IPS DF 6.9 (cell line): ENCODE measurements at places on chromosomes 5 and 9.

DNA sequence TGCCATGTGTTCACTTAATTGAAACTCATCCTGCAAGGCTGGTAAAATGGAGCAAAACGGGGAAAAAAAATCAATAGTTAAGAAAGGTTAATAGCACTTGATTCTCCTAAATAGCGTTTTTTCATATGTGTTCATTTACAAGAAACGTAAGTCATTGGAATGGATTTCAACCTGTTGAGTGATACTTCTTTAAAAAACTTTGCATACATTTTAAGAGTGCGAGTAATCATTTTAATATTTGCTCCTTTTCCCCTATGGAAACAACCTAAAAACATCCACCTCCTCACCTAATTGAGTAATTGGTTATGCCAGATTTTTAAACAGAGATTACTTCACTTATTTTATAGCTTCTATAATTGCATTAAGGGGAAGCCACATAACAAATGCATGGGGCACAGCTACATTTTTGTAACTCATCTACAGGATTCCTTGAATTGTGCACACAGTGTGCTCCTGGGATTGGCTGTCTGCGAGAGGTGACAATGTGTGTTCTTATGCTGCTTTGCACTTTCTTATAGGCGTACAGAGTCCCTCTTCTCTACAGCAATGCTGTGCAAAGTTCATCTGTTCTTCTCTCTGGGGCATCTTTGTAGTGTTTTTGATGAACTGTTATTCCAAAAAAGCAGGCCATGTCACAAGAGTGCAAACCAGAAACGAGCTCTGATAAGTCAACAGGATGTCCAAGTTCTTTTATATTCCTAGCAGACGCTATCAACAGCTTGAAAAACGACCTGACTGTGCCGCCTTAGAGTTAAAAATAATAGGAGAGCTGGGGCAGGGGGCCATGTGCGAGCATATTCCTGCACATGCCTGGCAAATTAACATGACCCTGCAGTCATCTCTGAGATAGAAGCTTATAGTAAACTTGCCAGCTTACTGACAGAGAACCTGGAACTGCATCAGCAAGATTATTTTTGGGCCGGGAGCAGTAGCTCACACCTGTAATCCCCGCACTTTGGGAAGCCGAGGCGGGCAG lies 117.9 kb downstream of the GOLPH3 start:
- no peak overlapping the region for H3K27ac ChIP-seq
- no peaks in the 10 kb centered on the region for H3K27me3 ChIP-seq
- H3K4me3 ChIP-seq, result no peak overlapping the region
- H3K36me3 ChIP-seq, result no peaks in the 10 kb centered on the region

GRCh38 chr9:16727452-16728136 lies 142.9 kb downstream of the BNC2 start:
- peaks cover 4% of the 10 kb centered on the region for H3K4me1 ChIP-seq
- no peaks in the 10 kb centered on the region for H3K27me3 ChIP-seq
- H3K27ac ChIP-seq, result no peak overlapping the region
- H3K36me3 ChIP-seq, result no peaks in the 10 kb centered on the region

DNA sequence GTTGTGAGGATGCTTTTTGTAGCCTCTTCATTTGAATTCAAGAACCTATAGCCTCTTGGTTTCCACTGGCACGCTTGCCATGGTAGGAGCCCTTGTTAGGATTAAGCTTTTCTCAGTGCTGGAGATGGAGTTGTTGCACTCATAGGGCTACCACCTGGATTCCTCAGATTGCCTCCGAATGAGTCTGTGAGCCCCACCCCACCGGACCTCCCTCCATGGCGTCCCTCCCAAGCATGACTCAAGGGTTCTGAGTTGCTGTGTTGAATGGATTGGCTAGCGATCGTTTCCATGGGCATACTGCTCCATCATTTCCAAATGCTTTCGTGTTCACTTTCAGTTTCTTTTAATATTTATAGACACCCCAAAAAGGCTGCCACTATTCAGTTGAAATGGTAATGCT lies 69.9 kb downstream of the DAPK1 start:
- no peaks in the 10 kb centered on the region for H3K36me3 ChIP-seq
- peaks cover 6% of the 10 kb centered on the region; the same call in 1 of the 2 replicates for H3K4me1 ChIP-seq
- DNase-seq, result no peak
- no peak overlapping the region for H3K4me3 ChIP-seq
- no peaks in the 10 kb centered on the region for H3K27me3 ChIP-seq
- H3K27ac ChIP-seq, result no peak overlapping the region

- no peak for DNase-seq
- H3K36me3 ChIP-seq, result no peaks in the 10 kb centered on the region
- no peak overlapping the region for H3K4me3 ChIP-seq
- H3K4me1 ChIP-seq, result peaks cover 1% of the 10 kb centered on the region; the same call in 1 of the 2 replicates
Observed at GRCh38 chr9:108674766-108675530, 180.8 kb downstream of the ACTL7B start.

DNA sequence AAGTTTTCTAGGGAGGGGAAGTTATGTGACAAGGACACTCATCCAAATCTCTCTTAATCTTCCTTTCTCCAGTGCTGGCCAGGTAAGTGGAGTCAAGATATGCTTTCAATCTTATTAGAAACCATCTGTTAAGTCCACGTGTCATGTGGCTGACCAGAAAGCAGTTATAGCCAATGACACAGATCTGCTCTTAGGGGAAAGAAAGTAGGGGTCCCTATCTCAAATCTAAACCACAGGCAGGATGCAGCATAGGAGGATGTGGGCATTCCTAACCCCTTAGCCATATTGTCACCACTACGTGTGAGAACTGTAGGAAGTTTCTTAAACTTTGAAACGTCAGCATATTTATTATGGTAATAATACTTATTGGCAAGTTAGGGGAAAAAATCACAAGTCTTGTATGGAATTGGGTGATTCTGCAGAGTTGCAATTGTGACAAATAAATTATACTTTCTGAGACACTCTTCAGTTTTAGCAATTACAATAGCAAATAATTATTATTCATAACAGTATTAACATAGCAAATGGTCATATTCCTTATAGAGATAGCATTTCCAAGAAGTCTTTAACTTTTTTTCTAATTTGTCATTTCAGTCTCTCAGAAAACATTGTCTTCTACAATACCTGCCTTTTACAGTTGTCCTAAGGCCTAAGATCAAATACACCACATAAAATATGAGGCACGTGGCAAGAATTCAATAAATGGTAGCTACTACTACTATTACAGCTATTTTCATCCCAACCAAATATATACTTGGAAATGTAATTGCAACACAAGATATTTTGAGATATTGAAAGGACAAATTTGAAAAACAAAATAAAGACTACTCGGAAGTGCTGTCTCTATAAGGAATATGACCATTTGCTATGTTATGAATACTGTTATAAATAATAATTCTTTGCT lies 236.9 kb downstream of the PDE4D start:
- H3K36me3 ChIP-seq, result no peaks in the 10 kb centered on the region
- DNase-seq, result no peak
- no peak overlapping the region for H3K27ac ChIP-seq
- H3K4me3 ChIP-seq, result no peak overlapping the region
- no peaks in the 10 kb centered on the region for H3K4me1 ChIP-seq
- no peaks in the 10 kb centered on the region for H3K27me3 ChIP-seq

- H3K4me3 ChIP-seq, result no peak overlapping the region
- no peaks in the 10 kb centered on the region for H3K36me3 ChIP-seq
- peaks cover 3% of the 10 kb centered on the region; the same call in 1 of the 2 replicates for H3K4me1 ChIP-seq
- no peaks in the 10 kb centered on the region for H3K27me3 ChIP-seq
Observed at GRCh38 chr5:116404016-116404415, 170.6 kb downstream of the SEMA6A start.

DNA sequence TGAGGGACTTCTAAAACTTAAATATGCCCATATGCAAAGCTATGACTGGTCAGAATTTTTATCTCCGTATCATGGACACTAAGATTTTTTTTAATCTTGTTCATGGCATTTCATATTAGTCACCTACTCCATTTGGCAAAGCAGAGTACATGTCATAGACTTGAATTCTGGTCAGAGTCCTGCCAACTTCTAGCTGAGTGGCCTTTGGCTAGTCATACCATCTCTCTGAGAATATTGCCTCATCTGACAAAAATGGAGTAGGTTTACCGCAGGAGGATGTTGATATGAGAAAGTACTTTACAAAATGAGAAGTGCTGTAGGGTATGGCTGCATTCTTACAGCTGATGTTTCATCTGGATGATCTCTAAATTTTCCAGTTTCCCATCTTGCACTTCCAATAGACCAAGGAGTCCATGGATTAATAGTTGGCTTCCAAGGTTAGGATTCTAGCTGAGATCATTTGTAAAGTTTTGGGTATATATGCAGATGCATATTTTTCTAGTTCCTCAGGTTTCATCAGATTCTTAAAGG lies 150.8 kb upstream of the NR3C1 start:
- H3K4me3 ChIP-seq, result no peak overlapping the region
- no peaks in the 10 kb centered on the region for H3K36me3 ChIP-seq
- no peaks in the 10 kb centered on the region for H3K27me3 ChIP-seq
- DNase-seq, result no peak

- peak overlapping the region; percentile 77; the same call in 1 of the 2 replicates for H3K4me3 ChIP-seq
- H3K27ac ChIP-seq, result no peak overlapping the region
Observed at GRCh38 chr5:78983601-78984438, 1.3 kb downstream of the ARSB start.

DNA sequence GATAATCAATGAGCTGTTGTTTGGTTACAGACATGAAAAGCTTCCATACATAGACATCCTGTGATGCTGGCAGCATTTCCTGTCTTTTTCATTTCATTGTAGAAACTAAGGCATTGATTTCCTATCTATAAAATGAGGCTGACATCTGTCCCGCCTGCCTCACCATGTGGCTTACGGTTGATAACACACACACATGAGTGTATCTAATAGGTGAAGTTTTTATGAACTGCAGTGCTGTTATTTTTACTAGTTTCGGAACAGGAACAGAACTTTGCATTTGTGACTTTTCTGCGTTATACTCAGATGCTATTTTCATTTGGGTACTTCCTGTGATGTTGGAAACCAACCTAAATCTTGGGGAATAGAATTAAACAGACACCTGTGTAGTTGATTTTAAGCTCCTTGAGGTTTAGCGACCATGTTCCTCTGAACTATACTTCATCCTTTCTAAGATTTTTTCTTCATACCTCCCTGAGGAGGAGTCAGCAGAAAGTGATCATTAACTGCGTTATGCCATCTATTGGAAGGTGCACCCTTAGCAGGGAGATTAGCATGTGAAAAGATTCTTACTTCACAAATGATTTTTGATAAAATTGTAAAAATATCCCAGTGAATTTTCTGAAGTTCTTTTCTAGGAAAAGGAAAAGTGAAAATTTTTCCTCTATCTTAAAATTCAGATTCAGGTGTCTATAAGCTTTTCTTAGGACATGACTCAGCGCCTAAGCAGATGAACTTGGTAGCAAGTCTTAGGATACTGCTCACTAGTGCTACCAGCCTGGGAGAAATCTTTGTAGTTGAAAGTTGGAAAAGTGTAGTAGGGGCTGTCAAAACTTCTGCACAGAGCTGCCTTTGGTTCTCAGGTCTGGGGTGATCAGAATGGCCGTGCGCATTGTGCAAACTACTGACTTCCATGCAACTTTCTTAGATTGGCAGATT lies 134.5 kb downstream of the TRIO start:
- H3K27ac ChIP-seq, result no peak overlapping the region
- no peak for DNase-seq
- peaks cover 2% of the 10 kb centered on the region; the same call in 1 of the 2 replicates for H3K4me1 ChIP-seq
- H3K4me3 ChIP-seq, result no peak overlapping the region
- H3K36me3 ChIP-seq, result no peaks in the 10 kb centered on the region

DNA sequence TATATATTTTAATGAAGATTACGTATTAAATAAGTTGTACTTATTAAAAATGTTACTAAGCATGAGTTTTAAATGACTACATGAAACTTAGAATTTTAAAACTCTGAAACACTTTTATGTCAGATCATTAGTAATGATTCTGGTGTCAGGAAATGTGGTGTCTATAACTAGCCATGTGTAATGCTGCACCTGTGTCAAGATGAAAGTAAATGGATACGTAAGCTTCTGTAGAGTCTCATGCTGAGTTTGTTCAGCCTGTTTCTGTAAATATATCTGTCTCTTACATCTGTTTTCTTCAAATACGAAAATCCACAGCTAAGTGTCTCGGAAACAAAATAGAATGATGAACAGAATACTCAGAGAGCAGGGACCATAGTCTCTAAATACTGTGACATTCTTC lies 278.0 kb upstream of the SMC2 start:
- no peaks in the 10 kb centered on the region for H3K36me3 ChIP-seq
- H3K4me3 ChIP-seq, result no peak overlapping the region
- H3K4me1 ChIP-seq, result no peaks in the 10 kb centered on the region
- DNase-seq, result no peak

- H3K36me3 ChIP-seq, result no peaks in the 10 kb centered on the region
- no peak for DNase-seq
- no peaks in the 10 kb centered on the region for H3K4me1 ChIP-seq
Observed at GRCh38 chr9:698954-699353, 142.5 kb upstream of the DMRT1 start.

DNA sequence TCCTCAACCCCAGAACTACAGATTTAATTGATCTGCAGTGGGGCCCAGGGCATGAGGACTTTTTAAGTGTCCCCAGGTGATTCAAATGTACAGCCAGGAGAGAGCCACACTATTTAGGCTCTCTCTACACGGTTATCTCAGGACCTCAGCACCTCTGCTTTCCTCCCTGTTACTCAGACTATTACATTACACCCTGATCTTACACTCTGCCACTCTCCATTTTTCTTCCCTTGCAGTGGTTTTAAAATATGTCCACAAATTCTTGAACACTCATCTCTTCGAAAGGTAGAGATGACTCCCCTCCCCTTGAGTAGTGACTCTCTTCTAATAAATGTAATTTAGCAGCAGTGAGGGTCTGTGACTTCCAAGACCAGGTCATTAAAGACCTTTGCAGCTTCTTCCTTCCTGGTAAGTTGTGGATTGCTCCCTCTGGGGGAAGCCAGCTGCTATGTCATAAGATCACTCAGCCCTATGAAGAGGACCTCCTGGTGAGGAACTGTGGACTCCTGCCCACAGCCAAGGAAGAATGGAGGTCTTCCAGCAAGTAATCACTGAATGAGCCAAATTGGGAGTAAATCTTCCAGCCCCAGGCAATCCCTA lies 87.5 kb upstream of the SSBP2 start:
- H3K27me3 ChIP-seq, result no peaks in the 10 kb centered on the region
- DNase-seq, result no peak
- H3K27ac ChIP-seq, result no peak overlapping the region
- H3K4me1 ChIP-seq, result no peaks in the 10 kb centered on the region; the same call in 1 of the 2 replicates
- H3K36me3 ChIP-seq, result no peaks in the 10 kb centered on the region

DNA sequence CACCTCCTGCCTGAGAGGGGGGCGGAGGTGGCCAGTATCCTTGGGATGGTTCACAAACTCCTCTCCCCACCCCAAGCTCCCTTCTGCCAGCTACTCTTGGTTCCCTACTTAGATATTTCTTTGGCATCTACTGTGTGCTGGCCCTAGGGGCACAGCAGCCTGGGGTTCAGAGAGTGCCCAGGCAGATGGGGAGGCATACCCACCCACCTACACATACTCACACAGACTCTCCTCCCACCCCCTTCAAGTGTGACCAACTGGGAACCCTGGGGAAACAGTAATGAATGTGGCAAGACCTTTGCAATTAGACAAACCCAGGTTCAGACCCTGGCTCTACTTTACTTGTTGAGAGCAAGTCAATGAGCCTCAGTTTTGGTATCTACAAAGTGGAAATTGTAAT lies 44.4 kb upstream of the PSD2 start:
- no peak overlapping the region for H3K4me3 ChIP-seq
- H3K36me3 ChIP-seq, result no peaks in the 10 kb centered on the region
- DNase-seq, result no peak
- peaks cover 2% of the 10 kb centered on the region for H3K4me1 ChIP-seq

- H3K4me3 ChIP-seq, result no peak overlapping the region
- no peak for DNase-seq
- no peaks in the 10 kb centered on the region for H3K27me3 ChIP-seq
- H3K36me3 ChIP-seq, result no peaks in the 10 kb centered on the region
- H3K4me1 ChIP-seq, result no peaks in the 10 kb centered on the region
Observed at GRCh38 chr9:27065288-27065687, 43.7 kb upstream of the TEK start.
